ENCODE measurements at places on chromosomes 1 and 21.

DNA sequence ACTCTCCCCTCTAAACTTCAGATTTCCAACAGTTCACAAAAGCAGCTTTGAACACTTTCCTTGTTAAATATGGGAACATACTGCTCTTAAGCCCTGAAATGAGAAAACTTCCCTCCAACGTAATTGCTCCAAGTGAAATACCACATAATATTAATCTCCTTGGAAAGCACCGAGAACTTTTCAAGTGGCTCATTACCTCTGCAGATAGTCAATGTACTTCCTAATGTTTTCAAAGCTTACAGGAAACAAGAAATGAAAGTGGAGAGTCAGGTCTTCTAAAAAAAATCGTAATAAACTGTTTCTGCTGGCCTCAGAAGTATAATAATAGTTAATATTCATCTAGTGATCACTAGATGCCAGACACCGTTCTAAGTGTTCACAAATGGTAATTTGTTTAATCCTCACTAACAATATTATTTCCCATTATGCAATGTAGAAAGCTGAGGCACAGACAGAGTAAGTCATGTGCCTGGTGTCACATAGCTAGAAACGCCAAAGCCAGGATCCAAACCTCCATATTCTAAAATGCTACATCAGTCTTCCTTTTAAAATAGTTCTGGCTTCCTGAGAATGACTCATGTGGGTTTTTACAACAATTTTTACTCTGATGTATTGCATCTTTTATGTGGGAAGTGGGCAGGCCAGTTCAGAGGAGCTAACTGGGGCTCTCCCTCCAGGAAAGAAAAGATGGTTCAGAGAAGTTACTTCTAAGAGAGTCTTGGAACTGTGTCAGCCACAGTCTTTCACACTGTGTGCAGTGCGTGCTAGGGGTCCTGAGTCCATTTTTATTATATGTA lies 177.2 kb downstream of the PLPPR4 start:
- DNase-seq = no peak

GRCh38 chr1:172993640-172994039 lies 57.1 kb downstream of the TNFSF18 start:
- DNase-seq = no peak

DNA sequence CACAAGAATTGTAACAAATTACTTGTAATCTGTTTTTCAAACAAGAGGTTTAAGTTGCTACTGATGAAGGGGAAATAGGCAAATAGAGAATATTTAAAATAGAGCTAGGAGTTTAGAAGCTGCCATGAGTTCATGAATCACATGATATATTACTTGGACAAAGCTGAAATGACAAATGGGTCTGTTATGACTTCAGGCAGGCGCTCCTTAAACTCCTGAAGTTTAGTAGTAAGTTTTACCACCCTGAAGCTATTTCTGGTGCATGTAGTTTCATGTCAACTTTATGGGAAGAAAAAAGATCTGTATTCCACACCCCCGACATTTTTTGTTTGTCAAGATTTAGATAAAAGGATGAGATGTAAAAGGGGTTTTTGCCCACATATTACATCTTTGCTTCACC lies 58.5 kb downstream of the PLA2G4A start:
- DNase-seq = no peak

DNA sequence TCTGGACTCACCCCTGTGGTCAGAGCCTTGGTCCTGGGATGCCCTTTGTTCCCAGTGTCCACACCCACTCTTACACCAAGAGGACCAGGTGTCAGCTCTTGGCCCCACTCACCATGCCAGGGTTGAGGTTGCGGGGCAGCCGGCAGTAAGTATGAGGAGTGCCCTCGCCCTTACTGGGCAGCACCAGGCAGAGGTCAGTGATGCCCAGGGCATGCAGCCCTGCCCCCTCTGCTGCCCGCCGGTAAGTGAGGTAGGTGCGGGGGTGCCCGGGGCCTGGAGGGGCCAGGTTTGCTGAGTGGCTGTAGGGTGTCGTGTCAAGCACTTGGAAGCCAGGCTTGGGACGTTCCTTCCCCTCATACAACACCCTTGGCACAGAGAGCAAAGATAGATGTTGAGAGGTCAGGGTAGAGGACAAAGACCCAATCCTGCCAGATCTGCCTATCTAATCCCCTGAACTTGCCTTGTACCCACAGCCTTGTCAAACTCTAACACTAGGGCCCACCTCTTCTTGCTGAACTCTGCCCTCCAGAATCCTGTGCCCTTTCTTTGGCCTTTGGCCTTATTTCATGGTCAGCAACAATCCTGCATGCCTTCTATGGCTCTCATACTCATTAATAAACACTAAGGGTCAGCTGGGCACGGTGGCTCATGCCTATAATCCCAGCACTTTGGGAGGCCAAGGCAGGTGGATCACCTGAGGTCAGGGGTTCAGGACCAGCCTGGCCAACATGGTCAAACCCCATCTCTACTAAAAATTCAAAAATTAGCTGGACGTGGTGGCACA lies 3.6 kb downstream of the DENND4B start:
- DNase-seq = no peak

DNA sequence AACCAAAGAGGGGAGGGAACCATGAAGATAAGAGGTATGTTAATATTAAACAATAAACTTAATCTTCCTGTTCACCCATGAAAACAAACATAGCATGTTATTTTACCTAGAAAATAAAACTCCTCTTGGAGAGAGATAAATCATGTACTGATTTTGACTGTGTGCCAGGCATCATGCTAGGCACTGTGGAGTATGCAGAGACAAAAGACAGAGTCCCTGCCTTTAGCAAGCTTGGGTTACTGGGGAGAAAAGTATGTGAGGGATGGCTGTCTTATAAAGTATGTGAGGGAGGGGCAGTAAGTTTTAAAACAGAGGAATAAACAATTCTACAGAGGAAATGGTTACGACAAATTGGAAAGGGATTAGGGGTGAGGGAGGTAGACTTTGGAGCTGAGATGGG lies 129.5 kb upstream of the BEND5 start:
- DNase-seq = no peak

GRCh38 chr1:18939398-18940302 lies 16.8 kb downstream of the IFFO2 start:
- no peak for DNase-seq

GRCh38 chr1:85151446-85151845 lies 49.4 kb downstream of the SYDE2 start:
- no peak for DNase-seq

GRCh38 chr1:205365945-205366463 lies 9.3 kb upstream of the KLHDC8A start:
- no peak for DNase-seq

DNA sequence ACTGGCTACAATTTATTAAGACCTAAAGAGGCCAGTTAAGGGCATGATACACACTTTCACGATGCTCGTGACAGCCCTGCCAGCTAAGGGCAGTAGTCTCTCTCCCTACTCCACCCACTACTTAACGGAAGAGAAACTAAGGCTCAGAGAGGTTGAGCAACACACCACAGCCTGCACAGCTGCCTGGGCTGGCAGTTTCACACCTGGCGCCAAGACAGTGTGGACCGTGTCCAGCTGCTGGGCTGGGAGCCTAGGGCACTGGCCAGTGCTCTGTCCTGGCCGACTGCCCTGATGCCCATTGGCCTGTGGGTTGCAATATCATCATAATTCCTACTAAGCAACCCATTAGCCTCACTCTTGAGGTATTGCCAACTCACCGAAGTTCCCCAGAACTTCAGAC lies 27.6 kb downstream of the TENT5C start:
- no peak for DNase-seq

DNA sequence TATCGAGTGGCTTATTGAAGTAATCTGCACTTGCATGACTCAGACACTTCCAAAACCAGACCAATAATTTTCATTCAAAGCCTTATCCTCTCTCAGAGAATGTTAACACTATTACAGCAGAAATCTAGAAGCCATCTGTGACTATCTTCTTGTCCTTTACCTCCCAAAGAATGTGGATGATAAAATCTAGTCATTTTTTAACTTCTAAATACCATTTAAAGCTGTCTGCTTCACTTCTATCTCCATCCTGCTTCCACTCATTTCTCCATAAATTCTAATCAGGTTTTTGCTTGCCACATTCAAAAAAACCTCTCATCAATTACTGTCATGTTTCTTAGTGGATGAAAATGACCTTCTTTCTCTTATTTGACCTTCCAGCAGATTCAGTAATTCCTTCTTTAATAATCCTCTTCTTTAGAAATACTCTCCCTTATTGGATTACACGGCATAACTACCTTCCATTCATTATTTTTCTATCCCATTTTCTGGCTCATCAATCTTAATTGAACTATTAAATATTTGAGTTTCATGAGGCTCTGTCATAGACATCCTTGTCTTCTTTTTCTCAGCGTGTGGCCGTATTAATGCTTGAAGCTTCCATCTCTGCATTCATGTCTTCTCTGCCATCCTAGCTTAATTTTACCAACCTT lies 1999.4 kb downstream of the MRPL39 start:
- no peak for DNase-seq

GRCh38 chr1:44326024-44326701 lies 28.9 kb downstream of the ERI3 start:
- DNase-seq = no peak

DNA sequence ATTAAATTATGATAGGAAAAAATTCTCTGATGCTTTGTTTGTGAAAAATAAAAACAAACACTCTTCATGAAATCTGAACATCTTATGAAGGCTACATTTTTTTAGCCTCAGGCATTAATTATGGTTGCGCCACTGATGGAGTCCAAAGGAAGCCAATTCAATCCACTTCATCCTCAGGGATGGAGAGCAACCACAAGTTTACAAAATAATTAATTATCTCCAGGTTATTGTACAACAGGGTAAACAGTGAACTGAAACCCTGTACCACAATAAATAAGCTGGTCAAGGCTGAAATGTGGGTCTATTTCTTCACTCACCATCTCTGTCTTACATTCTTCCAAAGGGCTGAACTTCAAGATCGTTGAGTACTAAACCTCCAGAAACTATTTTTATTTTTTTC lies 49.2 kb downstream of the MRPL39 start:
- no peak for DNase-seq

GRCh38 chr1:29642519-29642918 lies 406.2 kb downstream of the PTPRU start:
- no peak for DNase-seq

GRCh38 chr1:96214982-96215381 lies 506.6 kb upstream of the PTBP2 start:
- no peak for DNase-seq

- DNase-seq = no peak
These were observed 67.8 kb downstream of the POU2F1 start for GRCh38 chr1:167288390-167289074.

- DNase-seq = no peak
These were observed 143.5 kb downstream of the AKT3 start for GRCh38 chr1:243706563-243706962.

DNA sequence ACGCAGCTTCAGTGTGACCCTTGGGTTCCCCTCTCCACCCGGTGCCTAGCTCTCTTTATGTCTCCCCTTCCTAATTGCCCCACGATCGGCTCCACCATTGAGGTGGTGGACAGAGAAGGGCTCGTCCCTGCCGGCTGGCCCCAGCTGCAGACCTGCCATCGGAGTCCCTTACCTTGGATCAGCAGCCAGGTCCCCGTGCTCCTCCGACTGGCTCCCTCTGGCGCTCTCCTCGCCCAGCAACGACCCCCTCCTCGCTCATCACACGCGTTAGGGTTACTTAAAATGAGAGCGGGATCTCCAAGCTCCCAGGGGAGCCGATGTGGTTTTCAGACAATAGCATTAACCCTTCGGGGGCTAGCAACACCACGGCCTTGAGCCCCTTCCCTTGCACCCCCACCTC lies 8.1 kb upstream of the ETV3L start:
- no peak for DNase-seq

DNA sequence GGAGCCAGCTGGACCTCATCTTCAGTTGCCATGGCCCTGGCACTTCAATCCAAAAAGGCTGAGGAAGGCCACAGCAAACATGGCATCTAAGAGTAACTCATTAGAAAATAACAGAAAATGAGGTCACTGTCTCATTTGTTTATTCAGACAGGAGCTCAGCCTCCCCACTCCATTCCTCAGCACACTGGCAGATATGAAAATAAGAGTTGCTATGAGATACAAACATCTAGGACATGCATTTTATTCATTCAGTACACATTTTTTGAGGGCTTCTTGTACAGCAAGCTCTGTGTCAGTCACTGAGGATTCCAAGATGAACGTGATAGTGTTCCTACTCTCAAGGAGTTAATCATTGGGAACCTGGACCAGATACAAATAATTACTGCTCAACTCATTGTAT lies 32.7 kb upstream of the TMEM125 start:
- peak; percentile 24 for DNase-seq

All from NCI-H526 treated with DMSO at 0.1 percent for 48 hours (cell line).